HCEC 1CT (cell line): ENCODE measurements at places on chromosomes 2 and 18.
A peak's percentile ranks its signal among the peaks of the same experiment; 100 is the strongest.

DNA sequence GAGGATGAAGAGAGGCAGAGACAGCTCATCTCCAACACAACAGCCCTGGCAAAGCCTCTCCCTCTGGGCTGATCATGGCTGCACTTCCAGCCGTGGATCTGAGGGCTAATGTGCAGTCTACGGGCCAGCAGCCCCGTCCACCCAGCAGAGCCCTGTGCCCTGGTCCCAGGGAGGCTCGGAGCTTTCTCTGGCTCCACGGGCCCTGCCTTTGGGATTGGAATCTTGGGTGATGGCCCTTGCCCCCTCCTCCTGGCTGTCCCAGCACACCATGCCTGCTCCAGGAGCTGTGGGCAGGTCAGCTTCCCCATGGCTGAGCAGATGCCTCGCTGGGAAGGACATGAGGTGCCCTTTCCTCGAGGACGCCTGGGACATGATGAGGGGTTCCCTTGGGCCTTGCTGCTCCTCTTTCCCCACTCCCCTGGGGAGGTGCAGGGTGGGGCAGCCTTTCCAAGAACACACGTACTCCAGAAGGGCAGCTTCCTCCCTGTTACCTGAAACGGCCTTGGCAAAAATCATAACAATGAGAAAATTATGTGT lies 66.9 kb downstream of the C18orf63 start:
- DNase-seq = no peak

GRCh38 chr2:231104115-231104713 lies 20.6 kb downstream of the HTR2B start:
- peak; percentile 67 for DNase-seq

DNA sequence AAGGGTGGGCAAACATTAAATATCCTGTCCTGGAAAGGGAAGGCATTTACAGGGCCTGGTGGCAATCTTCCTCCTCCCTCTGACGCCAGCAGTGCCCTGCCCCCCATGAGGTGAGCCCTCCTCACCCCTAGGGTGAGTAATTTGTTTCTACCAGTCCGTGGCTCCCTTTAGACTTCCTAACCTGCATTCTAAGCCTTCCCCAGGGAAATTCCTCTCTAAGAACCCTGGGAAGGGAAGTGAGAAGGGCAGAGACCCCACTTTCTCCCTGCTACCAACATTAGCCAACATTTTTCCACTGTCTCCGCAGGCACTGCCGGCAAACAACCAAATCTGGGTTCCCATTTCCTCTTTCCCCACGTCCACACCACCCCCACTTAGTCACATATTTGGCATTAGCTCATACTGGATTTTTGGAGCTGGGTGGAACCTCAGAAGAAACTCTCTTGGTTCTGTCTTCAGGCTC lies 69.3 kb downstream of the NRP2 start:
- no peak for DNase-seq

- DNase-seq = no peak
Measured at GRCh38 chr18:23178201-23178600, 42.9 kb downstream of the CABLES1 start.

GRCh38 chr2:66695226-66695735 lies 260.4 kb downstream of the MEIS1 start:
- no peak for DNase-seq
